ENCODE measurements at places on chromosomes 4 and X.

- no peak for DNase-seq
Measured at GRCh38 chr4:4323705-4324534, 33.9 kb downstream of the ZBTB49 start.

DNA sequence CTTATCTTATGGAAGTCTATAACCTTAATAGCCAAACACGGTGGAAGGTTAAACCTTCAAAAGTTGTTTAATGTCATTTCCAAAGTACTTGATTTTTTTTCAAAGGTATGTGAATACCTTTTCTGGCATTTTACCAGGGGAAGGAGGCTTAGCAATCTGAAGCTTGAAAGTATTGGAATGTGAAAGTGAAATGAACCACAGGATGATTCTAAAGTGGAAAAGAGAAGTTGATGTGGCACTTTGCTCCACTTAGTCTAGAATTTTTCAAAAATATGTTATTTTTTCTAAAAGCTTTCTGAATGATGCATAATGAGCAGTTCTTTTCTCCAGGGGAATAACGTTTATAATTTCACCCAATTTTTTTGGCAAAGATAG, 19.2 kb downstream of the PI4K2B start:
- DNase-seq = no peak

GRCh38 chr4:84279678-84280077, 219.4 kb downstream of the NKX6-1 start:
- no peak for DNase-seq

DNA sequence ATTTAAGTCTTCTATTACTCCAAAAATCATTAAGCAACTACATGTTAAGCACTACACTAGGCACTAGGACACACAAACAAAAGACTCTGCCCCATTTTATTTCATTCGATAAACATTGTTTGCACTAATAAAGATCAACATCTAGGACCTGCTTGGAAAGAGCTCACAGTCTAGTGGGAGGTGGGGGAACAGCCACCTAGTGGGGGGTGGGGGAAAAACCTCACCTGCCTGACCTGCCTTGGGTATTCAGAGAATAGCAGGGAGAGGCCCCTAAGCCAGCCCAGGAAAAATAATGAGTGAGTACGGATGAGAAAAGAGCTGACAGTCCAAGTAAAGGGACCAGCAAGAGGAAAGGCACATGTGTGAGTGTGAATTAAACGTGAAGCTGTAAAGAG, 52.2 kb downstream of the PRDM5 start:
- DNase-seq = no peak

GRCh38 chr4:6369924-6370645, 100.4 kb downstream of the WFS1 start:
- no peak for DNase-seq

GRCh38 chr4:829761-830600, 4.1 kb upstream of the CPLX1 start:
- DNase-seq = no peak

DNA sequence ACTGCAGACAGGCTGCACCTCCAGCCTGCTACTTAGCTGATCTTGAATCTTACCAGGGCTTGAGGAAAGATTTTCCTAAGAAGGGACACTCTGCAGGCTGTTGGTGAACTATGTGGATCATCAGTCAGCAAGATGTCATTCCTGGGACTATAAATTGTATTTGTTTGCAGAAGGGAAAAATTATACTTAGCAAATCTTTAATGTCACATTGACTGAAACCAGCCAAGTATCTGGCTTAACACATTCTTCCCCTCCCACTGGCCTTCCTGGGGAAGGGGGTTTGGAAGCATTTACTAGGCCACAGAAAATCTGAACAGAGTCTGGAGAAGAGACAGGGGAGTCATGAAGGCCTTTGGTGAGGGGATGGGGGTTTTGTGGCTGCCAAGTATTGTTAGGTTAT, 156.7 kb upstream of the EOLA2 start:
- DNase-seq = no peak

DNA sequence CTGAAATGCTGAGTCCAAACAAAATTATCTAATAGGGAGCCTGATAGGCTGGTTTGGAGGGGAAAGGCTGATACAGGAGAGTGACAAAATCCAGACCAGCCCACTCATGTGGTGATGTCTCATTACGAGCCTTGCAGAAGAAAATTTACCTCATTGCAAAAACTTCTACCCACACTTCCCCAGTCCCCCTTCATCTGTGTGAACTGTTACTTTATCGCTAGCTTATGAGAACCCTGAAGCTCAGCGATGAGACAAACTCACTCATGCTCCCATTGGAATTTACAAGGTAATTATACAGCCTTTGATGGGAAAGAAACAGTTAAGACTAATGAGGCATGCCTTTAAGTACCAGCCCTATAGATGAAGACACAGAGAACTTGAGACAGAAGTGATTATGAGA, 76.1 kb downstream of the ARHGAP6 start:
- no peak for DNase-seq

DNA sequence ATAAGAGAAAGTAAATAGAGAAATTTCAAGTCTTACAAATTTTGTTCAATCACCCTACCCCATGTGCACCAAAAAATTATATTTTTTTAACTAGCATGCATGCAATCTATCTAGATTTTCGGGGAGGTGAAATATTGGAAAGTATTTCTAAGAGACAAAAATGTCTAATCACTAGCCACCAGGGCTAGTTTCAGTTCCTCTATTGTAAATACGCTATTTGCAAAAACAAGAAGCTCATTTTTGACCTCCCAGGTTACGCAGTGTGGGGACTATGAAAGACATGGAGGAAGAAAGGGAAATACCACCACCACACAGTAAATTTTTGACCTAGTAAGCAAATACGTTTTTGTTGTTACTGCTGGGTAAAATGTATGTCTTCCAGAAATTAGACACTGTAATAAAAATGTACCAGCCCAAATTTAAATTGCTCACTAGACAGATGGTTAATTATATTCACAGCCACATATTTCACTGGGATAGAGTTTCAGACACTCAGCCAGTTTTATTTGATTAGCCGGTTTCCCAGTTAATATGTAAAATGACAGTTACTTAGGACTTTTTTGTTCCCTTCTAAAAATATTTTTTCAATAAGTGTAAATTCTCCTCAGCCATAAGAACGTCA, 2.2 kb downstream of the NEXMIF start:
- no peak for DNase-seq

DNA sequence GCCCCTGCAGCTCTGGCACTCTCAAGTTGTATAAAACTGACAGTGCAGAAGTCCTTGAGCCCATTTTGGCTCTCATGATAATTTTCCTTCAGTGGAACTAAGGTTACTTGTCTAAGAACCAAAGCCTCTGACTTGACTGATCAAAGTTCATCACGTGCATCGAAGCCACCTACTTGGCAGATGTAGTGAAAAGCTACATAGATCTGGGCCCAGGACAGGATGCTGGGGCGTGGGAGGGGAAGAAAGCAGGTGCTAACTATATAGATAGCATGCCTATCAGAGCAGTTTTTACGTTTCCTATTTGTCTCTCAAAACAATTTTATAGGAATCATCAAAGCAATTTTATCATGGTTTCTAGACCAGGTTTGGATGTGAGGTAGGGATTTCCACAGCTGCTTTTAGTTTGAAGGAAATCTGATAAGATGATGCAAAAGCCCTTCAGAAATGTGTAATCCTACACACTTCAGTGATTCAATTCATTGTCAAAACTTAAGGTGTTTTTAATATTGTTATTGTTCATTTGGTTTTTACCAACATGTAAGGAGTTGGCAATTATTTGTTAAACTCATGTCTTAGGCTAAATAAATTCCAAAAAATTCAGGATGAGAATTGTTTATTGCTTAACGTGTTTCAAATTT, 1.2 kb upstream of the CD40LG start:
- DNase-seq = no peak

- DNase-seq = no peak
Measured at GRCh38 chr4:77190053-77190452, 33.0 kb downstream of the CCNG2 start.

DNA sequence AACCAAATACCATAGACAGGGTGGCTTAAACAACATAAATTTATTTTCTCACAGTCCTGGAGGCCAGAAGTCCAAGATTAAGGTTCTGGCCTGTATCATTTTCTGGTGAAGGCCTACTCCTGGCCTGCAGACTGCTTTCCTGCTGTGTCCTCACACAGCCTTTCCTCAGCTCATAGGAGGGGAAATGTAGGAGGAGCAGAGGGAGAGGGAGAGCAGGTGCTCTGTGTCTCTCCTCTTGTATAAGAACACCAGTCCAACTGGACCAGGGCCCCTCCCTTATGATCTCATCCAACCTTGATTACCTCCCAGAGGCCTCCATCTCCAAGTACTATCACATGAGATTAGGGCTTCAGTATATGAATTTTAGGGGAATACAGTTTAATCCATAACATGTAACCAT, 34.3 kb downstream of the RAPGEF2 start:
- DNase-seq = no peak

GRCh38 chr4:108888769-108889168, 125.9 kb upstream of the ETNPPL start:
- DNase-seq = no peak

DNA sequence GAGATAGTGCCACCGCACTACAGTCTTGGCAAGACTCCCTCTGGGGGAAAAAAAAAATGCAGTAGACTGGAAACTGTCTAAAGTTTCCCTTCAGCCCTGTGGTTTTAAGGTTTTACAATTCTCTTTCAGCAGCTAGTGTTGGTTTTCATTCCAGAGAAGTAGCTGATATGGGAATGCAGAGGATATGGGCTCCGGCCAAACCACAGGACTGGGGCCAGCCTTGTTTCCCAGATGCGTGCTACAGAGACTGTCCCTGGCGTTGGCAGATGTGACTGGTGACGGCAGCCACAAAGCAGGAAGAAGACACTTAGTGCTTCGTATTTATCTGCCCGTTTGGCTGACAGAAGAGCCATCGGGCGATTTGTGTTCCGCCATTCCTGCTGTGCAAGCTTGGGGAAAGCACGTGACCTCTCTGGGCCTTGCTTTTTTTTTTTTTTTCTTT, 43.2 kb downstream of the ZBTB49 start:
- DNase-seq = no peak

GRCh38 chrX:386239-386767, 404 bp downstream of the PPP2R3B start:
- no peak for DNase-seq

GRCh38 chrX:16185725-16186136, 18.4 kb downstream of the MAGEB17 start:
- no peak for DNase-seq

DNA sequence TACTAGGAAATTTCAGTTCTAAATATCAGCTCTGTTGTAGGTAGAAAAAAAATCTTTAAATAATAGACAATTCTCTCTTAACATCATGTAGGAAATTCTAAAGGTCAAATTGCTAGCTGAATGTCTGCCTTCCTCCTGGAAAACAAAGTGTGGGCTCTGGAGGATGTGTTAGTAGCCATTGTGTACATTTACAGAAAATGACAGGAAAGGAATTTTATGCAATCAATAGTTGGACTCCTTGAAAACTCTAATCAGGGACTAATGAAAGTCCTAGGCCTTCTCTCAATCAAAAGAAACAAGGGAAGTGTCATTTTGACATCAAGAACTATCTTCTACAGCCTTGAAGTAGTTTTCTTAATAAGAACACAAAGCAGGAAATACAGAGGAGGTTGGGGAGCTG, 174.6 kb downstream of the ANKRD50 start:
- no peak for DNase-seq

DNA sequence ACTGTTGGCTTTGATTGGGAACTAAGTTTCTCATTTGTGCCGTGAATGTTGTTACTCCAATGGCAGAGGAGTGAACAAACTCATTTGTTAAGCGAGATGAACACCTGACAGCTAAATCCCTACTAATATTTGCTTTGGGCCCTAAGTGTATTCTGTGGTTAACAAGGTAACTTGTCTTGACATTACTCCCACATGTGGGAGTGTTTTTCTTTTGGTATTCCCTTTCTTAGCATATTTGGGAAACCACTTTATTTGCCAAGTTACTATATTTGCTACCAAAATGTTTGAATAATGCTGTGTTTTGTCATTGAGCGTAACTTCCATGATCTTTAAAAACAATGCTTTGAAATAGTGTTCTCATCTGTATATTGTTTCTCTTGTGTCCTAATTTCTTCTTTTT, 82.5 kb downstream of the ARHGAP10 start:
- no peak for DNase-seq

GRCh38 chr4:184475096-184475461, 729 bp upstream of the IRF2 start:
- DNase-seq = no peak

GRCh38 chr4:146976145-146976544, 30.5 kb upstream of the TTC29 start:
- DNase-seq = no peak

DNA sequence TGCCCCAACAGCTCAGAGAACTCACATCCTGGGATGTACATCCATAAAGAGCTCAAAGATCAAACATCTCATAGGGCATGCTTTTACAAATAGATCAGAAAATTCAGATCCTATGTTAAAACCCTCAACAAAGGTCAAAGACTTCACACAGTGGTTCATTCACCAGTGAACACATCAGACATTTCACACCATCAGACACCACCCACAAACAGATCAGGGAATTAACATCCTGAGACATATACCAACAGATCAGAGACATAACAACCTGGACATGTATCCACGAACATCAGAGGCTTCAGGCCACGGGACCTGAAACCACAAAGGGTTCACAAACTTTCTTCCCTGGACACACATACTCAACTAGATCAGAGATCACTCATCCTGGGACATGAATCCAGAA, 23.4 kb downstream of the SUV39H1 start:
- DNase-seq = no peak

- DNase-seq = no peak
Measured at GRCh38 chr4:149486861-149487260, 328.8 kb downstream of the IQCM start.

DNA sequence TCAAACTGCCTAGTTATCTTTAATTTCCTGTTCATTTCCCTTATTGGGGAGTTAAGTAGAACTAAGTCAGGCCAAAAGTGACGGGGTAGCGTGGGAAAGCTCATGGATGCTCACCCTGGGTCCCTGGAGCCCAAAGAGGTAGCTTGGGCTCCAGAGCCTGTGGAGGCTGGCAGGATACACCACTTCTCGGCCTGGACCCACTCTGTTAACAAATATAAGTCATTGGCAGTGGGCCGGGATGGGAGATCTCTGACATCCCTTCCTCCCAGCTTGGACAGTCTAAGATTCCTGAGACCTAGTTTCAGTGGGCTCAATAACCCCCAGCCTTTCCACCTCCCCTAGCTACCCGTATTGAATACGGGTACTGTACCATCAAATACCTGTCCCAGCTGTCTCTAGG, 106.1 kb downstream of the EFNB1 start:
- no peak for DNase-seq

DNA sequence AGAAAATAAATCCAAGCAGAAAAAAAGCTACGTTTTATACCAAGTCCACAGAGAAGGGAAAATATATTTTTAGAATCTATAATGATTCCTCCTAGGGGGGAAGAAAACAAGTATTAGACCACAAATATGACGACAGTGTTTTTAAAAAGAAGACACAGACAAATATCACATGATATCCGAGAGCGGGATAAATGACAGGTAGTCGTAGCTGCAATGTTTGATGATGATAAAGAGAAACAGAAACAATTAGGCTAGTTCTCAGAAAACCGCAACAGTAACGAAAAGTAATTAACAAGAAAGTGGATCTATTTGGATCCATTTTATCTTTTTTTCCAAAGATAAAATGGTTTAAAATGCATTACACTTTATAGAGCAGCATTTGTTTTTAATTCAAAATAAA, 918 bp downstream of the HAUS3 start:
- DNase-seq = no peak

Measured in NCI-H187 treated with DMSO at 0.1 percent for 48 hours (cell line).